ENCODE measurements at places on chromosomes 7 and 10.

GRCh38 chr10:130453036-130453720, 317.0 kb downstream of the GLRX3 start:
- no peak for DNase-seq

DNA sequence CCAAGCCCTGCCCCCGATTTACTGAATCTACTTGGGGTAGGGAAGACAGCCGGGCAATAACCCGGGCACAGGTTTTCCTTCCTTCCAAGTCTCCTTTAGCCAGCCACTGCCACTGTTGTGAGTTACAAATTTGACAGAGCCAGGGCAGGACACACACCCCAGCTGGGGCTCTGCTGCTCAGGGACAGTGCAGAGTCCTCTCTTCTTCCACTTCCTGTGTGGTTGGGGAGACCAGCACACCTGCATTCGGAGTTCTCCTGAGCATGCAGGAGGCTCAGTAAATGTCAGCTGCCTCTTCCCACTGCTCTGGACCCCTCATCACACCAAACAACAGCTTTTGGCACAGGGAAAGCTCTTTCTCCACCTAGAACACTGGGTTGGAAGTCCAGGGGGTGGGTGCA, 21.3 kb downstream of the CHST15 start:
- no peak for DNase-seq

DNA sequence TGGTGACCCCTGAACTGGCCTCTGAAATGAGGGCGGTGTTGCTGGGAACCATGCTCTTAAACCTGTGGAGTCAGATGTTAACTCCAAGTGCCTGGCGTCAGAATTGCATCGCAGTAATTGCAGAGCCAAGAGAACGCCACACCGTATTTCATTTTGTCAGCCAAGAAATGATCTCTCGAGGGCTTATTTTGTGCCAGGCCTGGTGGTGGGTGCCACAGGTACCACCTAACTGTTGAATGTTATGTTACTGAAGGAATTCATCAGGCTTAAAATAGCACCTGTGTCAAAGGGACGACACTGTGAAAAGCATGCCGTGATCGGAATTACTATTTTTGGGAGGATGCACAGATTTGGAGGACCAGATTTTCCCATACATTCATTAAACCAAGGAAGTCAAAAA, 51.9 kb upstream of the BAIAP2L1 start:
- DNase-seq = no peak

GRCh38 chr7:84297616-84298015, 103.0 kb upstream of the SEMA3A start:
- DNase-seq = no peak

DNA sequence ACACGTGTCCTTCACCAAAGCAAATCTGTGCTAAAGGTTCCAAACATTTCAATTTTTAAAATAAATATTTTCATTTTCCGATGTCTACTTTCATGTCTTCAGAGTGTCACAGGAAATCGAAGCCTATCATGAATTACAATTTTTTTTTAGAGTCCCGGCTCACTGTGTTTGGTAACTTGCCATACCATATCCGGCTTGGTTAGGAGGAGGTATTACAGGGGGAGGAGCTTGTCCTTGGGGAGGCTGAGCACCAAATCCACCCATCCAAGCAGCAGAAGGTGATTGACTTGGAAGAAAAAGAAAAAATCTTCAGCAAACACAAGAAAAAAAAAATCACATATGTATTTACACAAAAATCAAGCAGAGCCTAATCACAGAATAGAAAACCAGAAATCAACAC, 21.3 kb downstream of the TIAL1 start:
- DNase-seq = no peak

DNA sequence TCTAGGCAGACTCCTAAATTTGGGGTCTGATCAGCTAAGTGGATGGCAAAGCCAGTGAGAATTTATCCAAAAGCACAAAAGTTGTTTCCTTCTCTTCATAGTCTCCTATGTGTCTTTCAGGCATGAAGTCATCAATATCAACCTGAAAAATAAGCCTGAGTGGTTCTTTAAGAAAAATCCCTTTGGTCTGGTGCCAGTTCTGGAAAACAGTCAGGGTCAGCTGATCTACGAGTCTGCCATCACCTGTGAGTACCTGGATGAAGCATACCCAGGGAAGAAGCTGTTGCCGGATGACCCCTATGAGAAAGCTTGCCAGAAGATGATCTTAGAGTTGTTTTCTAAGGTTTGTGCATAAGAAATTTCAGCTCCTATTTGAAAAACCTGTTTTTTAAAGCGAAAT, 4.8 kb downstream of the GSTO1 start:
- DNase-seq = no peak

- no peak for DNase-seq
These were observed 535.1 kb downstream of the PTPRN2 start for GRCh38 chr7:158052381-158053060.
